Activated CD8-positive, alpha-beta memory T cell treated with anti-CD3 and anti-CD28 coated beads, Interleukin-2, amount 10 ng/mL, durations not matched to agents 7 days and 5 days (primary cell): ENCODE measurements at places on chromosomes 16 and 17. TPM values are rescaled to one million over a fixed set of nuclear protein-coding genes. Genes with fewer than 3 reads are reported as not detected.

The NPIPA7 gene
- total RNA-seq = 12.9 TPM

The CALB2 gene
- not detected for total RNA-seq

- DNase-seq = no peak
Measured at GRCh38 chr16:85800321-85800669, 800 bp downstream of the COX4I1 start.

The ACSM2A gene
- 0.26 TPM for total RNA-seq

The MYH1 gene
- not detected for total RNA-seq

The IL32 gene
- total RNA-seq = 2,870 TPM

DNA sequence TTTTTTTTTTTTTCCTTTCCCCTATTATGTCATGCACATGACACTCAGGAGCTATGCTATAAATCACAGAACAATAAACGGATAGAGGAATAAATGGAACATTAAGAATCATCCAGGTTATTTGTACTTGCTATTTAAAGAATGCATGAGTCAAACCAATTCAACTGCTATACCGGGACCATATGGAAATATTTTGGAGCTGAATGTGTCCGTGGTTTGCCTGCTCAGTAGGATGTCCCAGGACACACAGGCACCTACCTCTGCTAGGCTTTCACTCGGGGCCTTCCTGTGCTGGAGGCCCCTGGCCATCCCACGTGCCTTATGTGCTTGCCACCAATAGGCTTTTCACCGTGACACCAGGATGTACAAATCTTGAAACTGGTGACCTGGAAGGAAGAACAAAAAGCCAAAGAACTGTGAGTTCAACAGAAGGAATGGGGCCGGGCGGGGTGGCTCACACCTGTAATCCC is 15.3 kb upstream of the SEC14L1 start:
- DNase-seq = no peak

- no peak for DNase-seq
Measured at GRCh38 chr17:49197346-49197998, 12.9 kb downstream of the GNGT2 start.

- no peak for DNase-seq
Measured at GRCh38 chr16:23668225-23668624, 10.5 kb upstream of the PLK1 start.

The CHST6 gene
- total RNA-seq = not detected

DNA sequence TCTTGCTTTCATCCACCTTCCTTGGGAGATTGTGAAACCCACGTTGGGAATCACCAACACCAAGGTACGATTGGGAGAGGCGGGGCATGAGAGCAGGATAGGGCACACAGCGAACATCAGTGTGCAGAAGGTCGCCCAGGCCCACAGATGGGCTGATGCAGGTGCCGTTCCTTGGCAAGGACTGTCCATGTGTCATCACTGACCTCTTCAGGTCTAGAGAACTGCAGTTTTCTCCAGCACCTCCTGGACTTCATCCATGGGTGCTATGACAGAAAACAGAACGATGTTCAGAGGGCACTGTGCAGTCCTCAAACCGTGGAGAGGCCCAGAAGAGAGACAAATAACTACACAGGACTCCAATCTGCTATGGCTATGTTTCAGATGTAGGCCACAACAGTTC is 23.9 kb upstream of the TAT start:
- no peak for DNase-seq

- DNase-seq = no peak
Measured at GRCh38 chr17:6067060-6067459, 3.1 kb upstream of the WSCD1 start.

DNA sequence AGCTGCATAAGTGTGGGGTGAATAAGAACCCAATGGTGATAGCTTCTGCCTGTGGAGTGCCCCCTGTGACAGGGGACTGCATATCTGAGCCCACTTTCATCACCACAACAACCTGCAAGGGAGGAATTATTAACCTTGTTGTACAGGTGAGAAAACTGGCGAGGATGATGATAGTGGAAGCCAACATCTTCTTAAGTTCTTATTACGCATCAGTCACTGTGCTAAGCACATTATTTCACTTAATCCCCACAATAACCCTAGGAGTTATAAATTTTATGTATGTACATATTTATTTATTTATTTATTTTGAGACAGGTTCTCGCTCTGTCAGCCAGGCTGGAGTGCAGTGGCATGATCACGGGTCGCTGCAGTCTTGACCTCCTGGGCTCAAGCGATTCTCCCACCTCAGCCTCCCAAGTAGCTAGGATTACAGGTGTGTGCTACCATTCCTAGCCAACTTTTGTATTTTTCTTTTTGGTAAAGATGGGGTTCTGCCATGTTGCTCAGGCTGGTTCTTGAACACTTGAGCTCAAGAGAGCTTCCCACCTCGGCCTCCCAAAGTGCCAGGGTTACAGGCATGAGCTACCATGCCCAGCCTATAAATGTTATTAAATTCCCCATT is 7.6 kb downstream of the PDILT start:
- no peak for DNase-seq

DNA sequence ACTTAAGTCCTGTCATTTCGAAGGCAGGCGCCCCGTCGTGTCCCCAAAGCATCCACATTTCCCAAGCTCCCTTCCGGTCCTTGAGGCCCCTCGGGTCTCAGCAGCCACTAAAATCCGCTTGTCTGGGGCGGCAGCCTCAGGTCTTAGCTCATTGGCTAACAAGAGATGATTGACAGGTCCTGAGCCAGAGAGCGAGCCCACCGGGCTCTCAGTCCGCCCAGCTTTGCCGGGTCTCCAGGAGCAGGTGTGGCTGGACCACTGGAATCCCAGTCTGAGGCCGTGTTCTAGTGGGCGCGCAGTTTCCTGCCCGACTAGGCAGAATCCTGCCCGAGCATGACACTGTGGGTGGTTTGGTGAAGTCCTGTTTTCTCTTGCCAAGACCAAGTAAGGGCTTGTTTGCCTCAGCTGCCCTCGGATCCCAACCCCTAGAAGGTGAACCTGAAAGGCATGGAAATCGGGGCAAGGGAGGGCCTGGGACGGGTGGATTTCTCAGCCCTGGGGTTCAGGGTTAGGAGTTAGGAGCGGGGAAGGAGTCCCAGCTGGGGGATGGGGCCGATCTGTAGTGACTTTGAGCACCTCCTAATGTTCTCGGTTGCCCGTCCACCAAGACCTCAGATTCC is 42.8 kb downstream of the MRC2 start:
- DNase-seq = no peak

DNA sequence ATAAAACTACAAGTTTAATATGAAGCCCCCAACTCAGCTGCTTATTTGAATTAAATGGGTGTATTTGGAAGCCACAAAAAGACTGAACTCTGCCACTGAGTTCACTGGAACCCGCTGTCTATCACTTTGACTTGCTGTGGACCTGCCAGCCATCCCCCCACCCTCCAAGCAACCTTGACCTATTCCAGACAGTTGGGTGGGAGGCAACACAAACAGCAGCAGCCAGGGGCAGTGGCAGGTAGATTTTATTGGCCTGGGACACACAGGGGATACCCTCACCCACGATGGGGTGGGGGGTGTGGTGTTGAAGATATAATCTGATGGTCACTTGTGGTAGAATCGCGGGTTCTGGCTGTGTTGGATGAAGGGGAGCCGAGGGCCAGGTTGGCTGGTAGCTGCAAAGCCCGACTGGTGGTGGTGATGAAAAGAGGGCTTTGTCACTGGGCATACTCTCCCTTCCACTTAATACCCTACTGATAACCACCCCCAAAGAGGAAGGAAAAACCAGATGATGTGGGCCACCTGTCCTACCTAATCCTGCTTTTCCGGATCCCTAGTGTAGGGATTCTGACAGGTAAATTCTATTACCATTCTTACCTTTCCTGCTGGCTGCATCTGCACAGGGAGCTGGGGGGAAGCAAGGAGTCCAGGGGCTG is 2.6 kb downstream of the GPS2 start:
- DNase-seq = no peak

The WFIKKN1 gene
- 0.23 TPM for total RNA-seq

DNA sequence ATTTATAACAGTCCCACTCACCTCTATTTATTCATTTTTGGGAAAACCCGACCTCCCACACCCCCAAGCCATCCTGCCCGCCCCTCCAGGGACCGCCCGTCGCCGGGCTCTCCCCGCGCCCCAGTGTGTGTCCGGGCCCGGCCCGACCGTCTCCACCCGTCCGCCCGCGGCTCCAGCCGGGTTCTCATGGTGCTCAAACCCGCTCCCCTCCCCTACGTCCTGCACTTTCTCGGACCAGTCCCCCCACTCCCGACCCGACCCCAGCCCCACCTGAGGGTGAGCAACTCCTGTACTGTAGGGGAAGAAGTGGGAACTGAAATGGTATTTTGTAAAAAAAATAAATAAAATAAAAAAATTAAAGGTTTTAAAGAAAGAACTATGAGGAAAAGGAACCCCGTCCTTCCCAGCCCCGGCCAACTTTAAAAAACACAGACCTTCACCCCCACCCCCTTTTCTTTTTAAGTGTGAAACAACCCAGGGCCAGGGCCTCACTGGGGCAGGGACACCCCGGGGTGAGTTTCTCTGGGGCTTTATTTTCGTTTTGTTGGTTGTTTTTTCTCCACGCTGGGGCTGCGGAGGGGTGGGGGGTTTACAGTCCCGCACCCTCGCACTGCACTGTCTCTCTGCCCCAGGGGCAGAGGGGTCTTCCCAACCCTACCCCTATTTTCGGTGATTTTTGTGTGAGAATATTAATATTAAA is 638 bp upstream of the TMEM88 start:
- no peak for DNase-seq

DNA sequence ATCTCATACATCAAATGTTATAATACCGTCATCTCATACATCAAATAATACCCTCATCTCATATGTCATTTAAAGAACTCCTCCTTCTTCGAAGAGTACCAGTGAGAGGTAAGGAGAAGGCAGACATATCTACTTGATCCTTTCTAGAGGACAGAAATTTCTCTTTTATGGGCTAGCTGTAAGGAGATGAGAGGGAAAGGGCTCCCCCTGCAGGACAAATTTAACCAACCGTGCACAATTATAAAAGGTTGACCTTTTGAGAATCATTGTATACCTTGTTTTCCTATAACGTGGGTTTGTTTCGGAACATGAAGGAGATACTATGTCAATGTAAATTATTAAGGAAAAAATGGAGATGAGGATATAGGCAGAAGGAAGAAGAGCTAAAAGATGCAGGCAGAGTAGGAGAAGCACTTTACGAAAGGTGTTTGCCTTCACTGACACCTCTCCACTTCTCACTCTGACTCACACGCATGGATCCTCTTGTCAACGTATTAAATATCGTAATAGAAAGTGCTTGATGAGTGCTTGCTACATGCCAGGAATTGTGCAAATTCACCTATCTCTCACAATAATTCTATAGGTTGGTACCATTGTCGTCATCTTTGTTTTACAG is 465.9 kb upstream of the ERCC4 start:
- DNase-seq = no peak

GRCh38 chr17:21674242-21674731 is 18.0 kb upstream of the KCNJ18 start:
- DNase-seq = no peak

GRCh38 chr16:525123-525519 is 2.4 kb upstream of the CAPN15 start:
- no peak for DNase-seq

The NPIPB6 gene
- total RNA-seq = 2.0 TPM

The IL34 gene
- not detected for total RNA-seq
